GDM1 (cell line): ENCODE measurements at places on chromosomes 4 and X.

GRCh38 chr4:184769141-184769765 lies 35.4 kb upstream of the CENPU start:
- no peak for DNase-seq

DNA sequence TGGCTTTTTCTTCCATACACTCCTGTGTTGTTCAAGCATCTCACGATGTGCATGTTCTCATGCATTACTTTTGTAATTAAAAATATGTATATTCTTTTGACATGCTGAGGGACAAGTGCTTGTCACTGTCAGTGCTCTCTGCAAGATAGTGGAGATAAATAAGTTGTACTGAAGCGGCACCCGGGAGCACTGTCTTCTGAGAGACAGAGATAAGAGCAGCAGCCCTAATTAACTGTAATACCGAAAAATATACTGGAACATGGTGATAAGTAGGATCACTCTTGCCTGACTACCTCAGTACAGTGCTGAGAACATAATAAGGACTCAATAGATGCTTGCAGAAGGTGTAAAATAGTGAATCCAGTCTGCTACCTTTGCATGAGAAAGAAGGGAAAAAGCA lies 9.4 kb upstream of the GPR173 start:
- no peak for DNase-seq

GRCh38 chr4:63898961-63899360 lies 510.3 kb downstream of the TECRL start:
- DNase-seq, result no peak

- DNase-seq, result no peak
Observed at GRCh38 chr4:12177416-12177815, 748.7 kb upstream of the HS3ST1 start.

- DNase-seq, result peak; percentile 66
Observed at GRCh38 chr4:81421346-81422218, 50.1 kb downstream of the RASGEF1B start.

DNA sequence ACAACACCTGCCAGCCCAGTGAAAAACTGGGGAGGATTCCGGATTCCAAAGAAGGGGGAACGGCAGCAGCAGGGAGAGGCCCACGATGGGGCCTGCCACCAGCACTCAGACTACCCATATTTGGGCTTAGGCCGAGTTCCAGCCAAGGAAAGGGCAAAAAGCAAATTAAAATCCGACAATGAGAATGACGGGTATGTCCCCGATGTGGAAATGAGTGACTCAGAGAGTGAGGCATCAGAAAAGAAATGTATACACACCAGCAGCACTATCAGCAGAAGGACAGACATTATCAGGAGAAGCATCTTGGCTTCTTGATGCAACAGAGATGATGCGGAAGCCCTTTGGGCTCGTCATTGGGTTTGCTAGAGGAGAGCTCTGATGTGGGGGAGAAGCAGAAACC lies 62.4 kb downstream of the JADE1 start:
- no peak for DNase-seq

DNA sequence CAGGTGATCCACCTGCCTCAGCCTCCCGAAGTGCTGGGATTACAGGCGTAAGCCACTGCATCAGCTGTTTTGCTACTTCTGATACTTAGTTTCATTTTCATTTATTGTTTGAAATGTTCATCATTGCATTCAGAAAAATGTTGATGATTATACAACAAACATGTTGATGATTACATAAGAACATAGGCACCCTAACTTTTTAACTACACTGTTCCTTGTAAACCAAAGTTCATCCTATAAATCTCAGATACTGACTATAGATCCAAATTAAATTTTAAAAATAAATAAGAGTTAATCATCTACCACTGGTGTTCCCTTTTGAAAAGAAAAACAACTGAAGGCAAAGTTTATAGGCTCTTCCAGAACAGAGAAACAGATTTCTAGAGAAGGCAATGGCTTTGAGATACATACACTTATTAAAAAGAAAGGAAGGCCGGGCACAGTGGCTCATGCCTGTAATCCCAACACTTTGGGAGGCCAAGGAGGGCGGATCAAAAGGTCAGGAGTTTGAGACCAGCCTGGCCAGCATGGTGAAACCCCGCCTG lies 23.4 kb downstream of the TRIM75 start:
- no peak for DNase-seq

- DNase-seq, result peak; percentile 12
Observed at GRCh38 chrX:68511255-68511654, 12.4 kb downstream of the YIPF6 start.

GRCh38 chrX:7934026-7934425 lies 6.8 kb upstream of the PNPLA4 start:
- DNase-seq, result no peak
